Cerebellum (tissue), 4 donors: ENCODE measurements at places on chromosomes 11 and 22.

DNA sequence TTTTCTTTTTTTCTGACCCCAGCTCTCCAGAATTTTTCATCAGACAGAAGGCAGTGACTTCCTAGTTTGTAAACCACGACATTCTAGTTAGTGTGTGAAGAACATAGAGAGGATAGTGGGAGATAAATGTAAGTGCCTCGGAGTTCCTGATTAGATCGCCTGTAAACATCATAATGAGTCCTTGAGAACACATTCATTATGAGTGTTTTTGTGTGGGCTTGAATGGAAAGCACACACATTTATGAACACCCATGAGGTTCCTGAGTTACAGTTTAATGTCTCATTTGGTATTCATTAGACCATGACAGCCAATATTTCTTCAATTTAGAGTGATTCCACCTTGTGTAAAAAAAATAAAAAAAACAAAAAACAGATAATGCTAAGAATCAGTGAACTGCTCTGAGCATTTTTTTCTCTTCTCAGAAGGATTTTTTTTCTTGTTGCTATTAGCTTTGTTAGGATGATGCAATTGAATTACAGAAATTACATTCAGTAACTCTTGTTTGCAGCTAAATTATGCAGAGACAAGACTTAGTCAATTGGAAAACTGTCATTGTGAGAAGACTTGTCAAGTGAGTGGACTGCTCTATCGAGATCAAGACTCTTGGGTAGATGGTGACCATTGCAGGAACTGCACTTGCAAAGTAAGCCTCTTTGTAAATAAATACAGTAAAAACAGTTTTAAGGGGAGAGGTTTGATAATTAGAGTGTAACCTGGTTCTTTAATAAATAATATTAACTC is 257.6 kb downstream of the NELL1 start:
- no peak for DNase-seq

DNA sequence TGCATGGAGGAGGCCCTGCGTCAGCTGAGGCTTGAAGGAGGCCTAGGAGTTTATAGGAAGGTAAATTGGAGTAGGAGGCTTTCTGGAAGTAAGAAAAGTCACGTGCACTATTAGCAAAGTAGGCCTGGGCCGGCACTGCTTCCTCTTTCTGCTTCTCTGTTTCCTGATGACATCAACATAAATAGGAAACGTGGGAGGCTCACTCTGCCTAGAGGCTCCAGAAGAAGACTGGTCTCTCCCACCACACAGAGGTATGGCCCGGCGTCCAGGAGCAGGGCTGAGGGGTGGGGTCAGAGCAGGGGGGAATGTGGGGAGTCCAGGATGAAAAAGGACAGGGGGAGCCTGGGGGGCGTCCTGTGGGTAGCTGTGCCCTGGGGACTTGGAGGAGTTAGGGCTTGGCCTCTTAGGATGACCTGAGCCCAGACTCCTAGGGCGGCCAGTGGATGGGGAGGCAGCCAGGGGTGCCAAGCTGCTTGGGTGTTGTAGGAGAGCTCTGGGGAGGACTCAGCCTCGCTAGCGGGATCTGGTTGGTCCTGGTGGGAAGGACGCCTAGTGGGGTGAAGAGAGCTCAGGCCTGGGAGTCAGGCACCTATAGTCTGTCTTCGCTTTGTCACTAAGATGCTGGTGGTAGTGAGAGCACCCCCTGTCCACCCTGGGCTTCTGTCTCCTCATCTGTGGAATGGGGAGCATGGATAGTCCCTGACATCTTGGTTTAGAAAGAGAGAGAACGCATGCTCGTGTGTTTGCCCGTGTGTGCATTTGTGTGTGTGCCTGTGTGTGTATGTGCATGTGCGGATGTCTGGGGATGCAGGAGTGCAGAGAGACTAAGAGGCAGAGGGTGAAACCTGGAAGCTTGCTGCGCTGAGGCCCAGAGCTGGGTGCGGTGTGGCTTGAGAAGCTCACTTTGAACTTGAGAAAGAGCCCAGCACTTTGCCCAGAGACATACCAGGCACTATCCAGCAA is at the start of gene CSF2RB:
CSF2RB (plus strand) TSS at position 202 of the 963 bp plus-strand sequence. CDS start 8,580 bp downstream, outside the sequence.
- no peak for DNase-seq

DNA sequence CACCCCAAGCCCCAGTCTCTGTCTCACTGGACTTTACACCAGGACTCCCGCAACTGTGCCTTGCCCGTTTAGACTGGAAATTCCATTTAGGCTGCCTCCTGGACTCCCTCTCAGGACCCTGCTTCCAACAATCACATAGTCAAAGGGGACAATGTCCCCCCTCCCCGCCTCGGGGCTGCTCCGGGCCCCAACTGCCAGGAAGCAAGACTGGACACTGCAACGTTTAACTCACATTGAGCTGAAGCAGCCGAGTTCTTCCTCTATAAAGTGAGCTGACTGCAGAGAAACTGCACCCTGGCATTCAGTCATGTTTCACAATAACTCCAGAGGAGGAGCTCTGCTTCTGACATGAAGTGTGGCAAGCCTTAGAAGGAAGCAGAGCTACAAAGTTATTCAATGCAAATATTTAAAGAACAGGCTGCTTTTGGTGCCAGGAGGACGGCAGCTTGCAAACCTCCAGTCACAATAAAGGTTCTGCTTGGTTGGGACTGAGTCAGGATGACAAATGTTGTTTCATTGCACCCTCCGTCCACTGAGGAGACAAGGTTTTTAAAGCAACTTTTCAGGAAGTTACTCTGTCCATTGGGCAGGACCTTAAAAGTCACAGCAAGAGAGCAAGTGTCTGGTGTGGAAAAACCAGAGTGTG is 19.9 kb downstream of the PACSIN2 start:
- no peak for DNase-seq

GRCh38 chr22:22959147-22959827 is 71.7 kb downstream of the IGLL5 start:
- DNase-seq: peak; percentile 75

GRCh38 chr11:103532133-103532788 is 423.0 kb downstream of the DYNC2H1 start:
- DNase-seq: no peak

- no peak for DNase-seq
These were observed 71.5 kb downstream of the LINC01488 start for GRCh38 chr11:69552951-69553350.

- no peak for DNase-seq
These were observed 30.5 kb downstream of the LARGE1 start for GRCh38 chr22:33889748-33890147.

DNA sequence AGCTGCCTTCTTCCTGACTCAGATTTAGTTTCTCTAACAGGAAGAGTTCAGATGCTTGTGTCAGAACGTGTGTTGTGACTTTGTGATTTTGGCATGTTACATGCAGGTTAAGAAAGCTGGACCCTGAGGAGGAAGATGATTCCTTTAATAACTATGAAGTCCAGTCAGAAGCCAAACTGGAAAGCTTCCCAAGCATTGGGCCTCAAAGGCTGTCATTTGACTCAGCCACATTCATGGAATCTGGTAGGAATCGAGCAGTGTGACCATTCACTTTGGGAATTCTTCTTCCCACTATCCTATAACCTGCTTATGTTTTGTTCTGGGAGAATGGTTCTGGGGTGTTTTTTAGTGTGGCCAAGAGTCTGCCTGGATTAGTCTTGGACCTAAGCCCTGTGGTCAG is 48.0 kb downstream of the CABIN1 start:
- no peak for DNase-seq

DNA sequence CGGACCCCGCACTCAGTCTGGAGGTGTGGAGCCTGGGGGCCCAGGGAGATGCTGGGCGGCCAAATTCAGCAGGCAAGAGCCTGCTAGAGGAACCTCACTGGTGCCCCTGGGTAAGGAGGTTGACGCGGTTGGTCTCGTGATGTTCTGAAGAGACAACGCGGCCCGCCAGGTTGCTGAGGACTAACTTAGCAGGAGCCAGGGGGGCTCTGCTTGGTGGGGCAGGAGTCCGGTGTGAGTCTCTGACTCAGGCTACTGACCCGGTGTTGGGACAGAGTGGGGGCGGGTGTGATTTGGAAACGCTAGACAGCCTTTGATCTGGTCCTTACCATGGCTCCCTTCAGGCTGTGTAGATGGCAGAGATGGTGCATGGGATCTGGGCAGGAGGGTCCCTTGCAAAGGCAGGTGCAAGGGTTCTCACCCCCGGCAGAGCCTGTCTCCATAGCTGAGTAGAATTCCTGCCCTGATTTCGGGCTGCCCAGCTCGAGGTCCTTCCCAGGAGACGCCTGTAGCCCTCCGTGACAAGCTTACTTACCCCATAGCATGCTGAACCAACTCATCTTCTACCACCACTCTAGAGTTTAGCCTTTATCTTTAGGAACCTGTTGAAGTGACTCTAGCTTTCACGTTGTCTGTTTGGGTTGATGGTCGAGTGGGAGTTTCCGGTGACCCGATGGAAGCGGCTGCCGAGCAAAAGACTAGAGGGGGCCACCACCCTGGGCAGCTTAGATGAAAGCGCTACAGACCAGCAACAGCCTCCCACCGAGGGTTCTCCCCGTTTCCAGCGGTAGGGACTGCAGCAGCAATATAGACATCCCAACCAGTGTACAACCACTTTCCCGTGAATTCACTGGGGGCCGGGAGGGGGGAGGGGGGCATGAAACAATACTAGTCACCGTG is 38.4 kb downstream of the KCNC1 start:
- DNase-seq: no peak

DNA sequence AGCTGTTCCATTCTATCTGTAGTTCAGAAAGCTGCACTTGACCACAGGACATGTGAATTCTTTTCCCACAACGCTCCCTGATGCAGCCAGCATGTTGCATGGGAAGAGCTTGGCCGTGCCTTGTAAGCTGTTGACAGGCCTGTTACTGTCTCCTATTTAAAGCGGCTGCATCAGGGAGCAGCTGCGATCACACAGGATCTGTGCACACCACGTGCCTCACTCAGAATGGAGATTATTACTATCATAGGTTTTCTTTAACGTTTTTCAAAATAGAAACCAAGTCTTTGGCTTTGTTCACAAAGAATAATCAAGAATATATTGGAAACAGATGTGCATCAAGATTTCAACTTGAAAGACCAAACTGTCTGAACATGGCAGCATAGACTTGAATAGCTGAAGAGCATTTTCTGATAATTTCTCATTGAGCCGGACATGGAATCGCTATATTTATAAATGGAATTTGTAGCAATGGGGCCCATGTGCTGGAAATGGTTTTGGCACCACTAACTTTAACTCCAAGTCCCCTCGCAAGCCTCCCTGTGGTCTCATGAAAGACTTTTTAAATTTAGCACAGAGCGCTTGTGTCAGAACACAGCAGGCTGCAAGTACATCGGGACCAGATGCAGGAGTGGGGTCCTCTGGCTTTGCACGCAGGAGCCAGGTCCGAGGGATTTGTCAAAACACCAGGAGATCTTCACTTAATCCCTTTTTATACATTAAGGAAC is 40.8 kb upstream of the MYO18B start:
- DNase-seq: no peak

GRCh38 chr11:120431633-120432032 is 79.9 kb upstream of the GRIK4 start:
- DNase-seq: no peak

- DNase-seq: no peak
These were observed 1526.1 kb downstream of the FAM181B start for GRCh38 chr11:81207421-81208054.

- DNase-seq: no peak
These were observed 235.1 kb downstream of the BUD13 start for GRCh38 chr11:116537709-116538108.

DNA sequence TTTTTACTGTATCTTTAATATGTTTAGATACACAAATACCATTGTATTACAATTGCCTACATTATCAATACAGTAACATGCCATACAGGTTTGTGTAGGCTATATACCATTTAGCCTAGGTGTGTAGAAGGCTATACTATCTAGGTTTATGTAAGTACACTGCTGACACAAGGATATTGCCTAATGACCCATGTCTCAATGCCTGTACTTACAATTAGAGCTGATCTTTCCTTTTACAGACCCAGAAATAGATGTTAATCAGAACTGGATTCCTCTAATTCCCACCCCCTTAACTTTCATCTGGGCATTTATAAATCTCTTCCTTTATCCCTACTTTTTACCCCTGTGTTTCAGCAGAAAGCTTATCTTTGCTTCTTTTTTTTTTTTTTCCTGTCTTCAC is 229.5 kb downstream of the METTL15 start:
- no peak for DNase-seq

- DNase-seq: no peak
These were observed 20.0 kb downstream of the CAVIN3 start for GRCh38 chr11:6300325-6300724.

- no peak for DNase-seq
These were observed 20.9 kb downstream of the PANX1 start for GRCh38 chr11:94149431-94150017.

GRCh38 chr11:47955061-47955755 is 25.2 kb upstream of the PTPRJ start:
- no peak for DNase-seq

DNA sequence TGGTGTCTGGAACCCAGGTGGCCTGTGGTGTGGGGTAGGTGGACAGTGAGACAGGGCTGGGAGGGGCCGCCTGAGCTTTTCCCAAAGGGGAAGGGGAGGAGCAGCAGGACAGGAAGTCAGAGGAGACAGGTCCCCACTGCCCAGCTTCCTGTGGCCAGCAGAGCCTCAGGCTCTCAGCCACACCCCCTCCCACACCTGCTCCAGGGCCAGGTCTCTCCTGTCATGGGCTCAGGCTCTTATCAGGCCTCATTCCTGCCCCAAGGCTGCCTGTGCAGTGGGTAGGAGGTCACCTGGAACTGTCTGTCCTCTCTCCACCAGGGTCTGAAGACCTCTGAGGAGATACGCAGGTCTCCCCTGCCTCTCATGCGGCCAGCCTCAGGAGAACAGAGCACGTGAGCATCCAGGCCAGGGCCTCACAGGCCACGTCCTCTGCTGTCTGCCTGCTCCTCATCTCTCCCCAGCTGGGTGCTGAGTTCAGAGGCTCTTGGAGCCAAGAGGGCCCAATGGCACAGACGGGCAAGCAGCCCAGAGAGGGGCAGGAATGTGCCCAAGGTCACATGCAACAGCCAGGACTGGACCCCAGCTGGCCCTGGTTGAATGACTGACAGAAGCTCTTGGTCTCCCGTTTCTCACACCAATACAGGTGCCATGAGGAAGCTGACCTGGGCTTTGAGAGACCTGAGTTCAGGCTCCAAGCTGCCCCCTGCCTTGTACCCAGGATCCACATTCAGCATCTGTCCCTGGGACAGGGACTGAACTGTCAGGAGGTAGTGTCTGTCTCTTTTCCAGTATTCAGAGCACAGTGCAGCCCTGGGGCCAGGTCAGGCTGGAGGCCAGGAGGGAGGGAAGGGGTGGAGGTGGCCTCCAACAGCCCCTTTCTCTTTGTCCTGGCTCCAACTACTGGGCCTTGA is 16.7 kb downstream of the STARD10 start:
- no peak for DNase-seq

- DNase-seq: no peak
These were observed 50.0 kb upstream of the POU2AF1 start for GRCh38 chr11:111429066-111429506.

DNA sequence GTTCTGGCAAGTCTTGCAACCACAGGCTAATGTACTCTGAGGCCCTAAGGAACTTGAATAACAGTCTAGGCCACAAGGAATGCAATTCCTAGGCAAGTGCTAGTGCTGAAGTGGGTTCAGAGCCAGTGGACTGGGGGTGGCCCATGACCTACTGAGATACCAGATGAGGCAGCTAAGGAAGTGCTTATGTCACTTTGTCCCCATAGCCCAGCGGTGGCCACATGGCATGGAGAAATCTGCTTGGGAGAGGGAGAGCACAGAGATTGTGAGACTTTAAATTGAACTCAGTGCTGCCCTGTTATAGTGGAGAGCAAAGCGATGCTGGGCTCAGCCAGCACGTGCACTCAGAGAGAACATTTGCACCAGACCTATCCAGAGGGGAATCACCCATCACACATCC is 629.5 kb downstream of the JRKL start:
- DNase-seq: no peak
